COR-L47 (cell line): ENCODE measurements at places on chromosomes 16 and 17.

GRCh38 chr16:11506741-11507305 is 79.9 kb downstream of the LITAF start:
- no peak for DNase-seq

GRCh38 chr17:6046931-6047330 is 23.2 kb upstream of the WSCD1 start:
- no peak for DNase-seq

- no peak for DNase-seq
Observed at GRCh38 chr17:7324438-7324779, 4.7 kb downstream of the NEURL4 start.

DNA sequence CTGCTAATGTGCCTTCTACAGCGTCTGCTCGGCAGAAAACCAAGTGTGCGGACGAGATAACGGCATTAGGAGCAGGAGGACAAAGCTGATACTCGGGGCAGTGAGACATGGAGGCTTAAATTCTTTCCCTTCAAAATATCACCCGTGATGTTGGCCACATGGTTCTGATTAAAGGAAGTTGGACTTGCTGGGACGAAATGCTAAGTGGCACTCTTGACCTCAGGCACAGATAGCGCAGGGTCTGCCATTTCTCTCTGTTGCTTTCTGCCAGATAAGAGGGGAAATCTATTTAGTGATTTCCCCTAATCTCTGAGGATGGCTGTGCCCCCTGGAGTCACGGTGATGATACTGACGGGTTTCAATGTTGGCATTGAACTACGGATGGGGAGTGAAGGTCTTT is 509.6 kb upstream of the EEF2KMT start:
- DNase-seq, result no peak

DNA sequence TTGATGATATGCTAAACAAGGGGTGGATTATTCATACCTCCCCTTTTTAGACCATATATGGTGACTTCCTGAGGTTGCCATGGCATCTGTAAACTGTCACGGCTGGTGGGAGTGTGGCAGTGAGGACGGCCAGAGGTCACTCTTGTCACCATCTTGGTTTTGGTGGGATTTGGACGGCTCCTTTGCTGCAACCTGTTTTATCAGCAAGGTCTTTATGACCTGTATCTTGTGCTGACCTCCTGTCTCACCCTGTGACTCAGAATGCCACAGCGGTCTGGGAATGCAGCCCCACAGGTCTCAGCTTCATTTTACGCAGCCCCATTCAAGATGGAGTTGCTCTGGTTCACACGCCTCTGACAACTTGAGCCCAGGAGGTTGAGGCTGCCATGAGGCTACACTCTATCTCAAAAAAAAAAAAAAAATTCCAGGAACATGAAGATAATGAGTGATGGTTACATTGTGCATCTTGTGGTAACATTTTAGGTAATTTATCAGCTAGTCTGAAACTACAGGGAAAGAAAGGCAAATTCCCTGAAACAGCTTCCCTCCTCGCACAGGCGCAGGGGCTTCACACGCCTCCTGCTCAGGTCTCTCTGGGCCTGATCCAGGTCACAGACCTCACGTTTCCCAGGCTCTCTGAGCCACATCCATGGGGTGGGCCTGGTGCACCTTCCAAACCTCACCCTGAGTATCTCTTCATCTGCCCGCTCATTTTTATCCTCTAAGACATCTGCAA is 15.3 kb upstream of the UBE2I start:
- no peak for DNase-seq

- no peak for DNase-seq
Observed at GRCh38 chr17:13921841-13922776, 147.2 kb upstream of the COX10 start.

DNA sequence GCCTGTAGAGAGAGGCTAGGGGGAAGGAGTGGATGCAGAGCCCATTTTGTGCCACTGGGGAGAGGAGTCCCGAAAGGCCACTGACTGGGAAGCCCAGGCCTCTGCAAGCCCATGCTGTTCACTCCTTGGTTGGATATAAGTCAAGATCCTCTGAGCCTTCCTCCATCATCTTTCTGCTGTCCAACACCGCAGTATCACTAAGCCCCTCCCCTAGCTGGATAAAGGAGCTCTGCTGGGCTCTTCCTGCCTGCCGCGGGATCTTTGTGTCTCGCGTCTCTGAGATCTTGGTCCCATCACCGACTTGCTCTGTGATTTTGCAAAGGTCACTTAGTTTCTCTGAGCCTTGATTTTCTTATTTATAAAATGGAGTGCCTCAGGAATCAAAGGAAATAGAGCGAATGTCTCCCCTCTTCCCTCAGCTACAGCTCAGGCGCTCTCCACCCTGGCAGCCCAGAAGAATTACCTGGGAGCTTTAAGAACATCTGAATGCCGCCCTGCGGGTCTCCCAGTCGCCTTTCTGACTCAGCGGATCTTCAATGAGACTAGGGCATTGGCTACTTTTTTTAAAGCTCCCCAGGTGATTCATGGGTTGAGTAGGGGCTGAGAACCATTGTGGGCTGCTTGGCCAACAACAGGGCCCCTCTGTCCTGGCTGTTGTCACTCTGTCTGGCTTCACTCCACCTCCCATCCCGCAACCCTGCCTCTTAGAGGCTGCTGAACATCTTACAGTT is 25.2 kb upstream of the TMEM220 start:
- DNase-seq, result no peak

- DNase-seq, result no peak
Observed at GRCh38 chr17:27386206-27387075, 69.8 kb upstream of the KSR1 start.

DNA sequence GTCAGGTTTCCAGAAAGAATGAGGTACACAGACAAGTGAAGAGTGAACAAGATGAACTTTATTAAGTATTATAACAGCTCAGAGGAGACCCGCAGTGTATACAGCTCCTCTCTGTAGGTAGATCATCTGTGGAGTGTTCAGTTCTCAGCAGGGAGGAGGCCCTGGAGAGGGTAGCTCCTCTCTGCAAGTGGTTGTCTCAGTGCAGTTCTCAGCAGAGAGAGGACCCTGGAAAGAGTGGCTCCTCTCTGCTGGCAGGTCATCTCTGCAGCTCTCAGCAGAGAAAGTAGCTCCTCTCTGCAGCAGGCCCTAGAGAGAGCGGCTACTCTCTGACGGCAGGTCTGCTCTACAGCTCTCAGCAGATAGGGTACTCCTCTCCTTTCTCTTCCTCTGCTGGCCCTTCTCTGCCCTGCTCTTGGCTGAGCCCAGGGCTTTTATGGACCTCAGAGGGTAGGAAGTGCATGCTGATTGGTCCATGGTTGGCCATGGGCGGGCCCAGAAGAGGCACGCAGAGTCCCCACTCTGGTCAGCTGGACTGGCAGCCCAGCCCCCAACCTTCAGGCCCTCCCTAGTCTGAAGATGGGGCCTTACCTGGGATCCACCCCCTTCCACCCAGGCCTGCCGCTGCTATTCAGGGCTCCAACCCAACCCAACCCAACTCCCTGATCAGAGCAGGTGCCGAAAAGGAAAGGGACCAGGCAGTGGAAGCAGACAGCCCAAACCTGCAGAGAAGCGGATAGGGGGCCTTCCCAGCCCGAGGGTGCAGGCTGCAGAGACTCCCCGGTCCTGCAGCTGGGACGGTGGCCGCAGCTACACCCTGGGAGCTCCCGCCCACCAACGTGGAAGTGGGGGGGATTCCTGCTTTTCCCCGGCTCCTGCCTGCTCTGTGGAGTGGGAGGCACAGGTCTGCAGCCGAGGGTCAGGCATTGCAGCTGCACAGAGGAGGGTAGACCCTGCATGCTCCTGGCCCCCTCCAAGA is 18.5 kb upstream of the DNAJA2 start:
- DNase-seq, result no peak
